ENCODE measurements at places on chromosomes 11 and 22. TPM values are rescaled to one million over a fixed set of nuclear protein-coding genes. Genes with fewer than 3 reads are reported as not detected.

DNA sequence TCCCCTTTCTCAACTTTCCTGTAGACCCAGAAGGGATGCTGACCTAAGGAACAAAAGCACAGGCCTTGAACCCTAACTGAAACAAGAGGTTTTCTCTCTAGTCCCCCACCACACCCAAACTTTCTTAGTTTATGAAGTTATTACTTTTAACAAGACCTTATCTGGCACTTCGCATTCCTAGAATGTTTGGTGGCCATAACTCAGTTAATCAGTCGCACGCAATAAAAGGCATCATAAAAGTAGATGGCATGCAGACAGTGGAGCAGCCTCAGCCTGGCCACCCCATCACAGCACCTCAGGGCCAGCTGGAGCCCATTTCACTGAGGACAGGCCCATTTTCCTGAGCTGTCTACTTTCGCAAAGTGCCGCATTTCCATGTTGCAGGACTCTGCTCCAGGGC lies 301.9 kb downstream of the OPCML start:
- no peak for DNase-seq

DNA sequence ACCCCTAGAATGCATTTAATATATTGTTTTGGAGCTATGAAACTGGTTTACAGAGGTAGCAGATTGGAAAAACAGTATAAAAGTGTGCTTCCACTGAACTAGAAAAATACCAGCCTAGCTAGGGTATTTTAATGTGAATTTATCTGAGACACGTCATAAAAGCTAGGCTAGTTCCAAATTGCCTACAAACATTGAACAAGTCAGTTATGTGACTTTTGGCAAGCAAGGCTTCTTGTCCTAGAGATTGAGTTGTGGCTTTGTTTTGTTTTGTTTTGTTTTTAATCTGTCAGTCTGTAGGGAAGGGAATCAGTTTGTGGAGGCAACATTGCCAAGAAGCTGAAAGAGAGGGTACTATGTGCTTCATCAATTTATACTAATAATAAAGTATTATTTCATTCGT lies 24.2 kb downstream of the RTN3 start:
- DNase-seq, result no peak

DNA sequence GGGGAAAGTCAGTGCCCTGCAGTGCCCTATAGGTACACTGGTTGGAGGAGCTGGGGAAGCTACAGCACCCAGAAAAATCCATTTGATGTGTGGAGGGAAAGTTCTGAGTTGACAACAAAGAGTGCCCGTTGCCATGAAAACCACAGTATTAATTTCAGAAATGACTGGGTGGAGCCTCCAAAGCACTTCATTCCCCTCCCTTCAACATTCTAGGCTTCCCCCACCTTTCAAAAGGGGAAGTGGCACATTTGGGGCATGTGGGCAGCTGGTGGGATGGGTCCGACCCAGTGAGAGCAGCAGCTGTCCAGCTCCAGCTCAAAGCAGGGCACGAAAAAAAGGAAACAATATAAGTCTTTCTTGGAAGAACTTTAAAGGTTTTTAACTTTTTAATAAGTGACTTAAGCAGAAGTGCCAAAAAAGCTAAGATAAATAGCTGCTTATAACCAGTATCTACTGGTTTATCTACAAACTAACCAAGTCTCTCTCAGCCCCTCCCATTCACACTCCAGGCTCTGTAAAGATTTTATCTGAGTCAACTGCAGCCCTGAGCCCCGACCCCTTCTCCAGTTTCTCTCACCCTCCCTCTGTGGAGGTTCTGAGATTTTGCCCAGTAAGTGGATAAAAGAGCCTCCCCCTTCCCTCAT lies 9.0 kb upstream of the AHNAK start:
- DNase-seq, result no peak

GRCh38 chr11:103661185-103661584 lies 375.3 kb upstream of the DDI1 start:
- no peak for DNase-seq

GRCh38 chr11:115916608-115917007 lies 412.4 kb upstream of the CADM1 start:
- DNase-seq, result no peak

DNA sequence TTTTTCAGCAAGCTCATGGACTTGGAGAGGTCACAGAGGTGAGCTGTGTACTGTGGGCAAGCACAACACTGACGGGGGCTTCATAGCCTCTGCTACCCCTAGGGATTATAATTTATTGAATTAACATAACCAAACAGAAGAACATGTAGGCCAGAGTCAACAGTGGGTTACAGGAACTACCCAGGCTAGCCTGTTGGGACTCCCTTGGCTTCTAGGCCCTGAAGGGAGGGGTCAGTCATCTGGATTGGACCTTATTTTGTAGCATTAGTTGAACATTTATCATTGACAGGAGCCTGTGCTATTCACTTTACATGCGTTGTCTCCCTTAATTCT lies 56.9 kb downstream of the KREMEN1 start:
- DNase-seq, result no peak

GRCh38 chr11:128198216-128198772 lies 389.1 kb downstream of the ETS1 start:
- DNase-seq, result no peak

DNA sequence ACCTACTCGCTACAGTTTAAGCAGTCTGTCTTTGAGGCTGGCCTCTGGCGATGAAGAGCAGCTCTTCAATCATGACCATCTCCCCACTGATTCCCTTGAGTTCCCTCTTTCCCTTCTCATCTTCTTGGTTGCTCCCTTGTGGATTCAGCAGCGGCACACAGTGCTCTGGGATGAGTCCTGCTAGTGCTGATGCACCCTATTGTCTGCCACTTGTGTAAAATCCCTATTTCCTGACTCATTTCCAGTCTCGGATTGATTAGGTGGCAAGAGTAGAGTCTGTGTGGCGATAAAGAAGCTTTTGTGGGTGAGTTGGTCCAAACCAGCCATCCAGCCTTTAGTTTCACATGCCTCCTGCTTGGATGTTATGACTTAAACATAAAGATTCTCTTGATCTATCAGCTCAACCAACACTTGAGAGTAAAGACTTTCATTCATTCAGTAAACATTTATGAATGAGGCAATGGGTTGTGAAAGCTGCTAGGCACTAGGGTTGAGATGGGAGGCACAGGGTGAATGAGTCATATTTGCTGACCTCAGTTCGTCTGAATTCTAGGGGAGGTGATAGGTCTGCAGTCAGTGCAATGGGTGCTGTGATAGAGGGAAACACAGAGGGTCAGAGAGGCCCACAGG lies 219.4 kb upstream of the RAG2 start:
- no peak for DNase-seq

DNA sequence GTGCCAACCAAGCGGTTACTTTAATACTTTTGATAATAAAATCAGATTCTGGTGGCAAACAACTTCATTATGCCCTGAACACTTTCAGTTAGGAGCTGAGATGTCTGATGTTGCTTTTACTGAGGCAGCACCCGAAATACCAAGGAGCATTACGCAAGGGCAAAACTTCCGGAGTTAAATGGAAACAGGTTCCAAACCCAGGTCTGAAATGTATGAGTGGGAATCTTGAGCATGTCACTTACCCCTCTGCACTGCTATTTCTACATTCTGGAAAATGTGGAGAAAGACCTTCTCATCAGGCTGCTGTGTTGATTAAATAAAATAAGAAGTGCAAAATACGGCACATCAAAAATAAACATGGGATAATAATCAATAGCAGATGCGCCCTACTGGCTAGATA lies 315.1 kb downstream of the LARGE1 start:
- no peak for DNase-seq

DNA sequence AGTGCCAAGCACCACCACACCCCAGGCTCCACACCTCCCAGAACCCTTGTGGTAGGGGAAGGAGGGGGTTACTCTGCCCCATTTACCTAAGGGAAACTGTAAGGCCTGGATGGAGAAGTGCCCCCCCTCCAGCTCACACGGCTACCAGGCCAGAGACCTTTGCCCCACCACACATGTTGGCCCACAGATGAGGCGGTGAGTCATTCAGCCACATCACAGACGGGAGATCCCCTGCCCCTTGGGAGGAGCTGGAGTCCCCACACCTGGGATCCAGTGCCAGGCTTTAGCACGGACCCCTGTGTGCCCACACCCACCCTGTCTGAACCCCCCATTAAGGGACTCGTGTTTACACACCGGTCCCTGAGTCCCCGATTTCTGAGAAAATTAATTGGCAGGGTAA lies 24.9 kb downstream of the CDKN1C start:
- DNase-seq, result no peak

GRCh38 chr11:120044011-120044675 lies 93.8 kb downstream of the TRIM29 start:
- no peak for DNase-seq

DNA sequence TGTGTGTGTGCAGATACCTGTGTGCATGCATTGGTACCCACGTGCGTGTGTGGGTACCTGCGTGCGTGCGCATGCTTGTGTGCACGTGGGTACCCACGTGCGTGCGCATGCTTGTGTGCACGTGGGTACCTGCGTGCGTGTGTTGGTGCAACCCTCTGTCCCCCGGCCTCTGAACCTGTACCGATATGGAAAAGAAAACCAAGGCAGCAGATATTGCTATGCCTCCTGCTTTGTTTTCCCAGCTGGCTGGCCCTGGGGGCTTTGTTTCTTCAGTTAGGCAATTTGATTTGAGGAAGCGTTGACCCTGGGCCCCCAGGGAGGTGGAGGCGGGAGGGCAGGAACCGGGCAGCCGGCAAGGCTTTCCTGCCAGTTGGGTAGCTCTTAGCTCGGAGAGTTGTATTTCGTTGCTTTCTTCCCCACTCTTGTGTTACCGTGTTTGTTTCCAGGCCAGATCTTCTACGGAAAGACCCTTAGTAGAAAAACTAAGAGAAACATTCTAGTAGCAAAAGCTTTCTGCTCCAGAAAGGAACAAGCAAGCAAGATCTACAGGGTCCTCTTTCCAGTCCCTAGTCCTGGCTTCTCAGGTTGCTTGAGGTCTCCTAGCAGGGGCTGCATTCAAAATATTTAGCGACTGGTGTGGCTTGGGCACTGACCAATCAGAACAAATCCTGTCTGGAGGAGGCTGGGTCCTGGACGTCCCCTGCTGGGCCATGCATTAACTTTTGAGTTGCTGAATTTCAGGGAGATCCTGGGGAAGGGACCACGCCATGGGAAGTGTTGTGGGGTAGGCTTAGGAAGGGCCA lies 26.3 kb upstream of the SORL1-AS1 start:
- DNase-seq, result no peak

GRCh38 chr22:39090426-39091064 lies 6.5 kb upstream of the APOBEC3H start:
- DNase-seq, result no peak

- no peak for DNase-seq
These were observed 8.4 kb upstream of the OMP start for GRCh38 chr11:77093987-77094840.

- no peak for DNase-seq
These were observed 16.9 kb downstream of the SERPINH1 start for GRCh38 chr11:75578977-75579376.

GRCh38 chr11:65964906-65965305 lies 3.4 kb downstream of the SART1 start:
- DNase-seq, result no peak

PCNX3 gene
- 26.9 TPM for polyA plus RNA-seq

CD248 gene
- polyA plus RNA-seq, result 69.0 TPM

SC5D gene
- 74.0 TPM for polyA plus RNA-seq

TTLL8 gene
- polyA plus RNA-seq, result not detected

GLB1L3 gene
- 1.00 TPM for polyA plus RNA-seq

ARRB1 gene
- polyA plus RNA-seq, result 24.9 TPM

ASPHD2 gene
- 4.8 TPM for polyA plus RNA-seq

GCAT gene
- polyA plus RNA-seq, result 14.0 TPM
